ENCODE measurements at places on chromosomes 7 and 10. TPM values are rescaled to one million over a fixed set of nuclear protein-coding genes. Genes with fewer than 3 reads are reported as not detected.
A peak's percentile ranks its signal among the peaks of the same experiment; 100 is the strongest.

Gene OR2A1
- total RNA-seq, result 0.06 TPM

DNA sequence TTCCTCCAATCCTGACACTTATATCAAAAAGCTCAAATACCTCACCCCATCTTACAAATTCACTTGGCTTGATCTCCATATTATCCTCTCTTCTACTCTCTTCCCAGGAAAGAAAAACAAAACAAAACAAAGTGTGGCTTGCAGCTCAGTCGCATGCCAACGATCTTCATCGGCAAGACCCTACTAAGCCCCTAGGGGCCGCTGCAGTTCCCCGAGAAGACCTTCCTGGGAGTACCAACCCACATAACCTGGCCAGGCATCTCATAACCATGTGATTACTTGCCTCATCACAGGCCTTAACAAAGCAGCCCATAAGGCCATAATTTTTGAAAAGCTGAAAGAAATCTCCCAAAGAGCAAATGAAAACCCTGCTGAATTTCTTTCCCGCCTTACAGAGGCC lies 103.7 kb downstream of the ZNF92 start:
- H3K36me3 ChIP-seq, result peaks cover 49% of the 10 kb centered on the region
- peak overlapping the region; percentile 86 for H3K27ac ChIP-seq
- peaks cover 54% of the 10 kb centered on the region for H3K4me1 ChIP-seq
- H3K27me3 ChIP-seq, result peaks cover 6% of the 10 kb centered on the region
- DNase-seq, result no peak

- H3K4me3 ChIP-seq, result no peak overlapping the region
- H3K27me3 ChIP-seq, result no peaks in the 10 kb centered on the region
- H3K36me3 ChIP-seq, result peaks cover 74% of the 10 kb centered on the region
Measured at GRCh38 chr7:98984126-98984525, 105.8 kb downstream of the TRRAP start.

DNA sequence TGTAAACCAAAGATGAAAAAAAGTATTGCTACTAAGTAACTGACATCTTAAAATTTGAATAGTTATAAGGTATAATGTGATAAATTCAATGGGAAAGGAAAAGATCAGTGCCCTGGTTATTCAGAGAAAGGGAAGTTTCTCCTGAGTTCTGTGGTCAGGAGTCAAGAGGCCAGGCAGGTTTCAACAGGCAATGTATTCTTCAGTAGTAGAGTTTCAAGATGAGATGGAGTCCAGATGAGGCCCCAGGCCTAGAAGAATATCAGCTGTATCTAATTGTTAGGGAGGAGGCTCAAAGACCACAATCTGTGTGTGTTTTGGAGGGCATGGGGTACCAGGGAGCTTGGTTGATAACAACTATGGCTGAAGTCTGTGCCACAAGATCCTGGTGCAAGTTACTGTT lies 101.4 kb upstream of the DLX6 start:
- H3K4me1 ChIP-seq, result no peaks in the 10 kb centered on the region
- DNase-seq, result no peak
- H3K36me3 ChIP-seq, result no peaks in the 10 kb centered on the region
- no peak overlapping the region for H3K4me3 ChIP-seq
- H3K27ac ChIP-seq, result no peak overlapping the region

DNA sequence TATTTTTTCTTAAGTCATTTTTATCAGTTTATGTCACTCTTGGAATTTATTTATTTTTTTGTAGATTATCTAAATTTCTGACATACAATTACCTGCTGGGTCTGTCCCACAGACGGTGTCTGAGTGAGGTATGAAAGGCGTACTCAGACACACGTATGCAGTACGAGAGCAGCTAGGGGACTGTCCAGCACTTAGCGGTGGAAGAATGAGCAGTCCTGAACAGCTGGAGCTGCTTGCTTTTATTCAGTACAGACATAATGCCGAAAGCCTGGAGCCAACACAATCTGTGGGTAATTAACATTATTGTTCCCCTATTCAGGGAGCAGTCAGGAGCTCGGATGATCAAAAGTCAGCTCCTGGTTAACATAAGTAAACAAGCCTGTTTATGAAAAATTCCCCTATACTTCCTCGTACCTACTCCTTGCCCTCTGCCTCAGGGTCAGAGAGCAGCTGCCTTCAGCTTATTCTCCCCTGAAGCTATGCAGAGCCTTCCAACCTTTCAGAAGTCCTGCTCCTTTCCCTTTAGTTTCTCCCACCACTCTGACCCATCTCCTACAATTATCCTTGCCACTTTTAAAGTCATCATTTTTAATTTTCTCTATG lies 488.0 kb upstream of the POM121L12 start:
- no peak for DNase-seq
- no peaks in the 10 kb centered on the region for H3K27me3 ChIP-seq
- no peaks in the 10 kb centered on the region for H3K4me1 ChIP-seq
- no peaks in the 10 kb centered on the region for H3K36me3 ChIP-seq
- H3K27ac ChIP-seq, result no peak overlapping the region

- DNase-seq, result no peak
- H3K4me1 ChIP-seq, result no peaks in the 10 kb centered on the region
- H3K27ac ChIP-seq, result no peak overlapping the region
- no peak overlapping the region for H3K4me3 ChIP-seq
Measured at GRCh38 chr10:107477266-107477665, 312.8 kb upstream of the SORCS1 start.
